ENCODE measurements at places on chromosomes 4 and X.

GRCh38 chr4:77178560-77178959 is 21.6 kb downstream of the CCNG2 start:
- DNase-seq, result no peak

- DNase-seq, result no peak
These were observed 1.3 kb upstream of the CLCN5 start for GRCh38 chrX:49921109-49921508.

DNA sequence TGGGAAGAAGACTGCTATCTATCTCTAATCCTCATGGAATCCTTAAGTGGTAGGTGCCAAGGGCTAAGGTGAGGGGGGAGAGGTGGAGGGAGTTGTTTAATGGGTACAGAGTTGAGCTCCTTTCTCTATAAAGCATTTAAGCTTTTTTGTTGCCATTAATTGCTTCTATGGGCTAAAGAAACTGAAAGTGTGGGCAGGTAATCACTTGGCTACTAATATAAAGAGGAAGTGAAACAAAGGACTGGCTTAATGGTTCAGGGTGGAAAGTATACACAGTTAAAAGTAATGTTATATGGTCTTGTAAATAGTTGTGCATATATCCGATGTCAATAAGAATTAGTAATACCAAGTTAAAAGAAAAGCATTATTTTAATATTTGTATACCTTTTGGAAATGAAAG is 83.9 kb downstream of the POLA1 start:
- DNase-seq, result no peak

- no peak for DNase-seq
These were observed 69.2 kb upstream of the DIAPH2 start for GRCh38 chrX:96615448-96615847.

GRCh38 chr4:98648602-98649001 is 9.8 kb downstream of the TSPAN5 start:
- DNase-seq, result no peak

GRCh38 chr4:114211556-114211955 is 232.1 kb upstream of the ARSJ start:
- no peak for DNase-seq

Measured in stimulated activated CD4-positive, alpha-beta T cell treated with anti-CD3 and anti-CD28 coated beads, Interleukin-1b, Interleukin-23, amount 100 ng/mL, for 24 hours (primary cell).